ENCODE measurements at places on chromosomes 2 and 18.

DNA sequence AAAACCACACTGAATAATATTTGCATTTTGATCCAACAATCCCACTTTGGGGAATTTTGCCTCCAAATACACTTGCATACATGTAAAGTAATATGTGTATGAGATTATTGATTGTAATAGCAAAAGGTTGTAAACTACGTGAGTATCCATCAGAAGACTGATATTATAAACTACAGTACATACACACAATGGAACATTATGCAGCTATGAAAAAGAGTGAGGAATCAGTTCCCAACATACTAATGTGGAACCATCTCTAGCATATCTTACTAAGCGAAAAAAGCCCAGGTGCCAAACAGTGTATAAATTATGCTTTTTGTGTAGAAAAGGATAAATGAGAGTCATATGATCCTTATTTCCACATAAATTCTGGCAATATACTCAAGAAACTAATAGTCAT lies 16.0 kb upstream of the C2orf74 start:
- DNase-seq = no peak

DNA sequence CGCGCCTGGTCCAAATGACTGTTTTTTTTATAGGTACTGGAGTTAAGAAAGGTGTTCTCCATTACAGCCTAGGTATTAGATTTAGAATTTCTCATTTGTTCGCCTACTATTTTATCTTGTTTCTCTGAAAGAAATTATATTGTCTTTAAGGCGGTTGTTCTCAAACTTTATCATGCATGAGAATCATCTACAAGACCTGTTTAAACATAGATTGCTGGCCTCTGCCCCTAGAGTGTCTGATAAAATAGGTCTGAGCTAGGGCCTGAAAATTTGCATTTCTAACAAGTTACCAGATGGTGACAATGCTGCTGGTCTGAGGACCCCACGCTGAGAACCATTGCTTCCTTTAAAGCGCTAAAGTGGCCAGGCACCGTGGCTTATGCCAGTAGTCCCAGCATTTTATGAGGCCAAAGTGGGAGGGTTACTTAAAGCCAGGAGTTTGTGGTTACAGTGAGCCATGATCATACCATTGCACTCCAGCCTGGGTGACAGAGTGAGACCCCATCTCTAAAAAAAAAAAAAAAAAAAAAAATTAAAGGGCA lies 34.0 kb upstream of the RNF138 start:
- no peak for DNase-seq

- no peak for DNase-seq
Measured at GRCh38 chr2:46306988-46307655, 9.9 kb downstream of the EPAS1 start.

GRCh38 chr2:207230261-207231105 lies 64.7 kb upstream of the KLF7 start:
- peak; percentile 24 for DNase-seq

DNA sequence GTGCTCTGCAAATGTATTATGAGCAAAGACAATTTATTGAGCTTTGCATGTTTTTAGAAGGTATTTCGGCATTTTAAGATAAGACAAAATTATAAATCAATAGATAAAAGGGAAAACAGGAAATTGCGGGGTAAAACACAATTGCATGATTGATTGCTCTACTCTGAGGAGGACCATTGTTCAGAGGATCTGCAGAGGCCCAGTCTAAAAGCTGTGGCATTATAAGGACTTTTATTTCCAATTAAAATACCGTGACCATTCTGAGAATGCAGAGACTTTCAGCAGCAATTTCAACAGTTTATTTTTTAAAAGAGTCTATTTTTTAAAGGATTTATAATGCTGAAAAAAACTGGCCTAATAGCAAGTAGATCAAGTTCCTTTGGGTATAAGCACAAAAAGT lies 62.0 kb downstream of the TPGS2 start:
- DNase-seq = peak; percentile 73

DNA sequence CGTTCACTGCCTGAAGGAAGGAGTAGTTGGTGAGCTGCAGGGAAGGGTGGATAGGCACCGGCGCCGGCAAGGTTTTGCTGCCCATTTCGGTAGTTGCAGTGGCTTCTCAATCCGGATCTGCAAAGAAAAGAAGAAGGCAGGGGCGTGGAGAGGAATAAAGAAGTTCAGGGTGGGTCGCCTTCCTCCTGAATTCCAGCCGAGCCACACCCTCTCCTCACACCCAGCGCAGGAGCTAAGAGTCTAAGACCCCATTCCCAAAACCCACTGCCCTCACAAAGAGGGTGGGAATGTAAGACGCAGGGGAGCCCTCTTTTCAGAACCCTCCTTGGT lies 4.7 kb downstream of the OSR1 start:
- no peak for DNase-seq

GRCh38 chr2:108404784-108405397 lies 27.1 kb downstream of the SULT1C4 start:
- DNase-seq = no peak

GRCh38 chr18:3463051-3463450 lies 13.1 kb downstream of the TGIF1 start:
- no peak for DNase-seq

GRCh38 chr2:179344970-179345369 lies 80.3 kb upstream of the SESTD1 start:
- no peak for DNase-seq

GRCh38 chr18:32036506-32037180 lies 18.0 kb downstream of the RNF125 start:
- DNase-seq = no peak

DNA sequence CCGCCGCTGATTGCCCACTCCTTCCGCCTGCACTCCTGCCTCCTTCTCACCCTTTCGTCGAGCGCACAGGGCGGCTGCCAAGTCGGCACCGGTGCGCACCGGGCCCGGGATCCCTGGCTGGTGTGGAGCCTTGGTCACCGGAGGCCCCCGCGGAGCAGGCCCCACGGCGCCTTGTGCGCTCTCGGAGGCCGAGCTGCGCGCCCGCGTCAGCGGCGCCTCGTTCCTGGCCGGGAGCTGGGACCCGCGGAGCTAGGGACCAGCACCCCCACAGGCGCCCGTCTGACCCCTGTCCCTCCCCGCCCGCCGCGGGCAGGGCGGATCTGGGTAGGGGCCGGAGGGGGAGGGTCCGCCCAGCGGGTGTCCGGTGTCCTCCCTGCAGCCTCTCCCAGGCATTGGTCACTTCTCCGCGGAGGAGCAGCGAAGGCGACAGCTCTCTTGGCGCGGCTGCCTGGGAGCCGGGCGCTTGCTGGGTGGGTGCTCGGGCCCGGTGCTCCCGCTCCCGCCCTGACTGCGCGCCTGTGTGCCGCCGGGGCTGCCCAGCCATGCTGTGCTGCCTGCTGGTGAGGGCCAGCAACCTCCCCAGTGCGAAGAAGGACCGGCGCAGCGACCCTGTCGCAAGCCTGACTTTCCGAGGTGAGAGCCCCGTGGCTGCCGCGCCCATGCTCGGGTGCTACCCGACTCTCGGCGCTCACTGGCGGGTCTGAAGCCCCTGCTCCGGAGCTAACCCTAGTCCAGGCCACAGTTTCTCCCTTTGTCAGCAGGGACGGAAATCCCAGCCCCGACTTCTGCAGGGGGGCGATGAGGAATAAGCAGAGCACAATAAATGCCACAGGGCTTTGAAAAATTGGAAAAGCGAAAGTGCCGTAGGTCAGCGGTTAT lies 13.2 kb downstream of the DYSF start:
- DNase-seq = no peak

DNA sequence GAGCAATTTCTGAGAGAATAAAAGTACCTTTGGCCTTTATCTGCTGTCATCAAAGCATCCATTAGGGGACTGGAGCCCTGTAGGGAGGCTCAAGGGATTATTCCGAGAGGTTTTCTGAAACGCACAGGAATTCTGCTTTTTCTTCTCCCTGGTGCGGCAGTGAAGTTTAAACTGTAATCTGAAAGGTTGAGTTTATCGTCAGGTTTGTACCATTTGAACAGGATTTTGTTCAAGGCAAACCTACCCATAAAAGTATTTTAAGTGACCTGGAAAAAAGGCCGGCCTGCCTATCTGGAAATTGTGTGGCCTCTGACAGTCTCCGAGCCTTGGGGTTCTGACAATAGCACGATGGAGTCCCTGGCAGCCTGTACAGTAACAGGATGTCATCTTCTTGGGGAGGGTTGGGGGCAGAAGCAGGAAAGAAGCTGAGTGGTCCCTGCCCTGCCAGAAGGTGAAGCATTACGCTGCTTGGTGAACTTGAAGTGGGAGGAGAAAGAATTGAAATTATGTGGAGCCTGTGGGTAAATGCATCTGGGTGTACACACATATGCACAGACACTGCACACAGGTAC lies 272.0 kb downstream of the CYRIA start:
- DNase-seq = no peak

DNA sequence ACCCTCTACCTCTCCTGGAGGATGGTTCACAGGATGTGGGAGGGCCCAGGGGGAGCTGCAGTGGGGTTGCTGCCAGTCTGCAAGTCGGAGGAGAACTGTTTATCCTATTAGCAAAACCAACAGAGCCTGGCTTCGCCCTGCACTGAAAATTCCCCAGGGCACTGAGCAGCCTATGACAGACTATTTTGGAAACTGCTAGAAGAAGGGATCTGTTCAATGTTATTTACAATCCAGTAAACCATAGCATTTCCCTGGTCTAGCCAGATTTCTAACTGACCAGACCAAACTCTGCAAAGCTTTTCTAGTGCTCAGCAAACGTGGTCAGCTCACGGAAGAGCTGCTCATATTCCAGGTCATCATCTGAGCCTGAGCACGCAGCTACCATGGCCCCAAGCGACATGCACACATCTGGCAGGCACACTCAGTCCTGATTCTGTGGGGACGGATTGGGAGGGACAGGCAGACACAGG lies 64.8 kb upstream of the PID1 start:
- DNase-seq = no peak

GRCh38 chr18:47817017-47817794 lies 113.3 kb downstream of the SMAD2 start:
- DNase-seq = no peak

- DNase-seq = no peak
Measured at GRCh38 chr18:49172246-49172645, 221.5 kb upstream of the SMAD7 start.

- DNase-seq = no peak
Measured at GRCh38 chr2:187312718-187313282, 135.3 kb downstream of the CALCRL start.

Data from COLO829 (cell line).